ENCODE measurements at places on chromosomes 13 and 19.

- no peak for DNase-seq
Observed at GRCh38 chr19:2253106-2254063, 2.8 kb downstream of the JSRP1 start.

DNA sequence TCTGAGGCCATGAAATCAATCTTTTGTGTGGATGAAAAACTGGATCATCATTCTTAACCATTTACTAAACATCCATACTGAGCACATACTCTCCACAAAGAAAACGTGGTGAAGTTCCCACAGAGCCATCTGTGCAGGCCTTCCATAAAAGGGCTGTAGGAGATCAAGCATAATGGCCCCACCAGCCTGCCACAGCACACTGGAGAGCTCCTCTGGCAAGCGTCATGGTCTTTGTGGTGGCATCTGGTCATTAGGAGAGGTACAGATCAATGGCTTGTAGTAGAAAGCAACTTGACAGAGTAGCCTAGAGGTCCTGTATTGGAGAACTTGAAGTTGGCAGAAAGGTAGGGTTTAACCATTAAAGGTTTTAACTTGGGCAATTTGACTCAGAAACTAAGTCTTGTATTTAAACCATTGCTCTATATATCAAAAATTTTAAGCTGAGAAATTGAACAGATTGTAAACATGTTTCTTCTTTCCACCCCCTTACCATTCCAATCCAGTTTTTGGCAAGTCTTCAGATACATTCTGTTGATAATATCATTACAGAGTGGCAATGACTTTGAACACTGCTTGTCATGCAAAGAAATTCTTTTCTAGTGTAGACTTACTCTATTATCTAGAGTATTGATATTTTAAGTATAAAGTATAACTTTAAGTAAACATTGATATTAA is 128.3 kb downstream of the LMO7 start:
- no peak for DNase-seq

DNA sequence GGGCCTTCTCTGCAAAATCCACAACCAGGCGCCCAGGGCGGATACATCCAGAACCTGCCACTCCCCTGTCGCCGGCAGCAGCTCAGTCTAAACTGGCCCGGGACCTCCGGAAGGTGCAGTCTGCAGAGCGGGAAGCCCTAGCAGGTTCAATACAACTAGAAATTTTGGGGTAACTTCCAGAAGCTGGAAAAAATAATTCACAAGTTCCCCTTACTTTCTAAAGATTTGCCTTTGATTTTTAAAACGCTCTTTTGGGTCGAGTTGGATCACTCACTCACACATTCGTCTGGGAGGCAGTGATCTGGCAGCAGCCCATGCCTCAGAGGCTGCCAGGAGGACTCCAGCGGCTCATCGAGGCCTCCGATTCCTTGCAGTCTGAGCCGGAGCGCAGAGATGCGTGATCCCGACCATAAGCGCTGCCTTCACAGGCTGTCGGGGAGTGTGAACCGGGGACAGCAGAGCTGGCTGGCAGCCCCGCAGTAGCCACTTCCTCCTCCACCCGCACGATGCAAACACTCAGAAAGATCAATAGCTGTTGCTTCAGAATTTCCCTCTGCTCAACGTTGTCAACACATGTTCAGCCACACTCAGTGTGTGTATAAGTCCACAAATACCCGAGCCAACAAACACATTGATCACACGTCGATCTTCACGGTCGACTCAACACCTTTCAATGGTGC is 35.6 kb upstream of the ZNF507 start:
- DNase-seq = no peak

- peak; percentile 89 for DNase-seq
Observed at GRCh38 chr13:60165391-60166099, 1.8 kb upstream of the DIAPH3 start.

- peak; percentile 50 for DNase-seq
Observed at GRCh38 chr13:31956980-31957644, 74.5 kb upstream of the FRY start.

All from fibroblast of skin of scalp (primary cell).